ENCODE measurements at places on chromosomes 5 and 9.

DNA sequence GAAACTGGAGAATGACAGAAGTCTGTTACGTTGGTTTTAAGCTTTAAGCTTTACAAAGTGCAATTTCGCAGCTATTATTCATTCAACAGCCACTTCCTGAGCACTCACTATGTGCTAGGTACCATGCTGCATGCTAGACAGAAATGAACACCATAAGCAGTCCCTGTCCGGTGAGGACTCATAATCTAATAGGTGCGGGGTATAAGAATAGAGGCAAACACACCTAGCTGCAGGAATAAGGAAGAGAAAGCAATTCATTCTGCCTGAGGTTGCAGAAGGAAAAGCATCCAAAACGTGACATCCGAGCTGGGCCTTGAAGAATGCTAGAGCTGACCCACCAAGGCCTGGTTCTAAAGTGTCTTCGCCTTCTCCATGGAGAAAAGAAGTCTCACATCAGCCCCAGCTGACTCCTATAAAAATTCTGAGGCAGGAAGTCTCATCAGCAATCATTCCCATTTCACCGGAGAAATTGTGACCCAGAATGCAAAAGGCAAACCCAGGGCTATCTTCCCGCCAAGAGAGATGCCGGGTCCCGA lies 542 bp downstream of the FKBP15 start:
- no peak for DNase-seq

- no peak for DNase-seq
Observed at GRCh38 chr5:143155455-143155854, 248.0 kb downstream of the NR3C1 start.

- DNase-seq = no peak
Observed at GRCh38 chr9:126367139-126367538, 40.5 kb downstream of the MVB12B start.

GRCh38 chr5:14742498-14742897 lies 78.0 kb downstream of the OTULIN start:
- DNase-seq = no peak

GRCh38 chr9:108588246-108588645 lies 267.5 kb downstream of the ACTL7B start:
- DNase-seq = no peak

DNA sequence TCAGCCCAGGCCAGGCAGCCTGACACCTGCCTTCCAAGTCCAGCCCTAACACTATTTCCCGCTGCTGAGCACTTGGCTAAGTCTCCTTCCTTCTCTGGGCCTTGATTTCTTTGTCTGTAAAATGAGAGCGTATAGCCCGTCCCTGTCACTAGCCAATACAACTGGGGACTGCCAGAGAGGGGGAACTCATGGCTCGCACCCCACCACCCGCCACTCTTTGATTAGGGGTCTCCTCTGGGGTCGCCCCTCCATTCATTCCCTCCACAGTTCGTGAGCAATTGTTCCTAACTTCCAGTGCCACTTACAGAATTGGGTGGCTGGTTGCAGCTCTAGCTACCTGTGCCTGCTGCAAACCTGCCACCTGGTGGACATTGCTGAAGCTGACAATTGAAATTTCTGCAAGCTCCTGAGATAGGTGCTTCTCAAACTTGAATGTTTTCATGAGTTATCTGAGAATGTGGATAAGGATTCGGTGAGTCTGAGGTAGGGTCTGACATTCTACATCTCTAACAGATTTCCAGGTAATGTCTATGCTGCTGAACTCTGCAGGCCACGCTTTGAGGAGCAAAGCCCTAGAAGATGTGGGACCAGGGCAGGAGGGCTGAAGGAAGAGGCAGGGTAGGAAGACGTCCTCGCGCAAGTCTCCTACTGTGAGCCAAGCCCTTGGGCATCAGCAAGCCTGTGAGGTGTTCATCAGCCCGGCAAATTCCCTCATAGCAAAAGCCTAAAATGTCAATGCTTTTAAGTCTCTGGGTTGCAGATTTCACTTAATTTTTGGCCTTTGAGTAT lies 13.3 kb upstream of the RECK start:
- peak; percentile 36 for DNase-seq

GRCh38 chr9:134237630-134238265 lies 73.4 kb upstream of the RNU6ATAC start:
- DNase-seq = no peak

DNA sequence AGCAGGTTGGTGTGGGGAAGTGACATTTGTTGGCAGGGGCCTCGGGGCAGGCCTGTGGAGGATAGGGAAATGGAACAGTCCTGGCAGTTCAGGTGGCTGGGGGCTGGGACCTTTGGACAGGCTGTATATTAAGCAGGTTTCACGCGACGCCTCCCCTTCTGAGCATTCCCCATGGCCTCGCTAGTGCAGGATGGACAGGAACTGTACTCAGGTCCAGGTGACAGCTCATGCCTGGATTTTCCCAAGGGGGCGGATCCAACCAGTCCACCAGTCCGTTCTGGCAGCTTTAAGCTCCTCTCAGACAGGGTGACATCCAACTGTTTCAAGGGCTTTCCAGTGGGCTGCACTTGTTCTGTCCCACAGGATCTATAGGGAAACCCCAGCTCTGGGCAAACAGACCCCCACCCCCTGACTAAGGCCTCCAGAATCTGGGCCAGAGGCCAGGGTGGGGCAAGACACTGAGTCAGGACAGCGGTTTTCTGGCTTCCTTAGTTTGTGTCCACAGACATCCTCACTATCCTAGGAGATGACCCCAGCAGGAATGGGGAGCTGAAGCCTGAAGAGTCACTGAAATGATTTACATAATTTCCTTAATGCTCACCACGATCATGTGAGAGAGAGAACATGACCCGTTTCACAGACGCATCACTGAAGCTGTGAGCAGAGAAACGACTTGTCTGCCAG lies 20.9 kb downstream of the CSF2 start:
- DNase-seq = no peak

DNA sequence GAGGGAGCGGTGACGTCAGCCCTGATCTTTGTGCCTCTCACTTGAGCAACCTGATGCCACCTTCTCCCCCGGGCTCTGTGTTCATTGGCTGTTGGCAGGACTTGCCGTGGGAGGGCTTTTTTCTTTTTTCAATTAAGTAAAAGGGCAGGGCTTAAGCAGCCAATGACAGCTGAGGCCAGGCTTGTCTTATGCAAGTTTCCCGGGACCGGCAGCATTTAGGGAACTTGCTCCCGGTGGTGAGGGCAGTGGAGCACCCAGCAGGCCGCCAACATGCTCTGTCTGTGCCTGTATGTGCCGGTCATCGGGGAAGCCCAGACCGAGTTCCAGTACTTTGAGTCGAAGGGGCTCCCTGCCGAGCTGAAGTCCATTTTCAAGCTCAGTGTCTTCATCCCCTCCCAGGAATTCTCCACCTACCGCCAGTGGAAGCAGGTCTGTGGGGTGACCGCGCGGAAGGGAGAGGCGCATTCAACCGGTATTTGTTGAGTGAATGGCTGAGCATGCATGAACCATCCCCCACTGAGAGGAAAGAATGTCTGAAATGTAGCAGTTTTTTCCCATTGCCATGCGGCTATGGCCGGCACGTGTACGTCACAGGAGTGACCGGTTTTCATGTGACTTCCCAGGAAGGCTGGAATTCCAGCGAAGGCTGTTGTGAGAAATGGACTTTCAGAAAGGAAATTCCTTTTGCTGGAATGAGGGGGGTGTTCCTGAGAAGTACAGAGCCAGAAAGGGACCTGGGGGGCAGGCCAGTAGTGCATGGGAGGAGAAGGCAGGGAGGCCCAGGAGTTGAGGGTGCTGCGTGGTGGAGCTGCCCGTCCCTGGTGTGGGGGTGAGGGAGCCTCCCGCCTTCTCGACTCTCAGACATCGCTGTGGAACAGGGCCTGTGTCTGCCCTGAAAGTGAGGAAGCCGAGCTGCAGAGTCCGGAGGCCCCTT lies 29.0 kb downstream of the PTGES2 start:
- DNase-seq = no peak

GRCh38 chr9:114027159-114027862 lies 50.8 kb downstream of the AMBP start:
- DNase-seq = no peak

DNA sequence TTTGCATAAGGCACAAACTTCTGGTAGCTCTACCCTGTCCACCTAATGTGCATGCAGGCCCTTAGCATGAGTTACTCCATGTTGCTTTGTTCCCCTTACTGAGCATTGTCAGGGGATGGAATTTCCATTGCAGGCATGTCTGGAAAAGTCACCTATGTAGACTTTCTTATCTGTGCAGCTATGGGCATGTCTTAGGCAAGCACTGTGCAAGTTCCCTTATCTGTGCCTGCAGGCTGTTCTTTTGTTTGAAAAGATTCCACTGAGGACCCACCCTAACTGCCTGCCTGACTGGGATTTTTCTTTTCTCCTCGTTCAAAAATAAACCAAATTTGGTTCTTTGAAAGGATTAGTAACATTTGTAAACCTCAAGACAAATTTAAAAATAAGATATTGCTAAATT lies 587.0 kb downstream of the CDH18 start:
- DNase-seq = no peak

GRCh38 chr5:168266016-168266415 lies 25.4 kb upstream of the WWC1 start:
- no peak for DNase-seq

GRCh38 chr9:70466976-70467561 lies 52.6 kb upstream of the KLF9 start:
- DNase-seq = no peak

DNA sequence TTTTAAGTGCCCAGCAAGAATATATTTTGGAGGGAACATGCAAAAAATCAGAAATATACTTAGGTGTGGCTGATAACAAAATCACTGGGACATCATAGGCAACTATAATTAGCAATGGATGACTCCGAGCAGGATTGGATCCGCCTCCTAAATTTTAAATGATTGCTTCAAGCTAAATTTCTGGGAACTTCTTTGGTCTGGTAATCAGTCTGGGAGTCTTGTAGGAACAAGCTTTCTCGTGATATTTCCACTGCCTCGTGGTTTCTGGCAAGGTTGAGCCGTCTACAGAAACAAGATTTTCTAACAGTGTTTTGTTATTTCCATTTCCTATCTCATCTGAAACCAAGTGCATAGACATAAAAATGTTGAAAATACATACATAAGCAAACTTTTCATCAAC lies 232.6 kb downstream of the BNC2 start:
- no peak for DNase-seq

DNA sequence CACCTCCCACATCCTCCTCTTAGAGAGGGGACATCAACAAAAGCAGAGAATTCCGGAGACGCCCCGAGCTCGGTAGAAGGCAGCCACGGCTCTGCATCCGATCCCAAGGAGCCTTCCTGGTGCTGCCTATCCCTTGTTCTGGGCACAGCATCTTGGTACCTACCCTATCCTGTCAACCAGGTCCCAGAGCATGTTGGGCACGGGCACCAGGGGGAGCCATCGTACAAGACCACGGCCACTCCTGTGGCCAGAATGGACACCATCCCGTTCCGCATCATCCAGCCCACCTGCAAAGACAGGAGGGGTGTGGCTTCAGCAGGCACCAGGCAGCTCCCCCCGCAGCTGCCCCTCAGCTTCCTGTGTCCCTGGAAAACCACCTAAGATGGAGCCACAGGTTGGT lies 62.7 kb upstream of the ZNF354A start:
- no peak for DNase-seq

DNA sequence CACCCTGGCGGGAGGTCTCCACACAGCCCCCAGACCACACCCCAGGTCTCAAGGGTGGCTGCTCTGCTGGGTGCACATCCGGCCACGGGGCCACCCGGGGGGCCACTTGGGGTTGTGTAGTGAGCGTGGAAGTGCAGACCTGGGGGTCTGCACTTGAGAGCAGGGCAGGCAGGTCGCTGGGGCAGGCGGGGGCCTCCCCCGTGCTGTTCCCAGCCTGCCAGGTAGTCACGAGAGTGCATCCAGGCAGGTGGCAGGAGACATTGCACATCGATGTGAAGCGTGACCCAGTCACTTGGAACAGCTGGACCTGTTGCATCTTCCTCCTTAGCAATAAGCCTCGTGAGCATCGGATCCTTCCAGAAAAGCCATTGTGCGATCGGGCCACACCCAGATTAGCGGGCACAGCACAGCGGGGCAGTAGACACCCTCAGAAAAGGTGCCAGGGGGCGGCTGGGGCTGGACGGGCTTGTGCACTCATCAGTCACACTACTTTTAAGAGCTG lies 4.8 kb upstream of the ENTPD8 start:
- no peak for DNase-seq

- DNase-seq = no peak
Observed at GRCh38 chr9:138062196-138062595, 184.6 kb downstream of the CACNA1B start.

DNA sequence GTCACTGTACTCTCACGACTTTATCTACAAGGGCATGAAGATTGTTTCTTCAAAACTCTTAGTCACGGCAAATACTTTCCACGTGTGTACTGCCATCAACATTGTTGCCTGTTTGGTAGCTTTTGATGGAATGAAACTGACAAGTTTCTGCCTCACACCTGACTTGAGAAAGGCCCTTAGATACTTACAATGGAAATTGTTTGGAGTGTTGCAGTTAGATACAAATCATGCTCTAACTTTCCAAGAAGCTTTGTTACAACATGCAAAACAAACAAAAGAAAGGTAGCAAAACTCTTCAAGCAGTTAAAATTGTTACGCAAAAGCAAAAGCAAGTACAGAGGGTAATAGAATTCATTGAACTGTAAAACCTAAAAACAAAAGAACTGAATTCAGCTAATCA lies 91.1 kb upstream of the TLE4 start:
- DNase-seq = no peak

DNA sequence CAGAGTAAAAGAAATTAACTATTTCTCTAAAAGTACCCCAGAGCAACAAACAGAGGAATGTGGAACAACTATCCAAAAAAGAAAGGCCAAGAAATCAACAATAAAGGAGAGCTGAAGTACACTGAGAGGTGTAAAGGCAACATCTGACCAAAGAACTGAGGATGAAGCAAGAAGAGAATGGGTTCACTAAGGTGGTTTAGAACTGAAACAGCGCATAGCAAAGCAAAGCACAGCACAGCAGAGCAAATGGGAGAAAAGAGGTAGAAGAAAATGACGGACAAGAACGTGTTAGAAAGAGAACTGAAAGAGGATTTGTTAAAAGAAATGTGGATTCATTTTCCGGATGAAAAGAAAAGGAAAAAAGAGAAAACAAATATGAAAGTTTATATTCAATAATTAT lies 25.8 kb downstream of the RFX3 start:
- DNase-seq = no peak

DNA sequence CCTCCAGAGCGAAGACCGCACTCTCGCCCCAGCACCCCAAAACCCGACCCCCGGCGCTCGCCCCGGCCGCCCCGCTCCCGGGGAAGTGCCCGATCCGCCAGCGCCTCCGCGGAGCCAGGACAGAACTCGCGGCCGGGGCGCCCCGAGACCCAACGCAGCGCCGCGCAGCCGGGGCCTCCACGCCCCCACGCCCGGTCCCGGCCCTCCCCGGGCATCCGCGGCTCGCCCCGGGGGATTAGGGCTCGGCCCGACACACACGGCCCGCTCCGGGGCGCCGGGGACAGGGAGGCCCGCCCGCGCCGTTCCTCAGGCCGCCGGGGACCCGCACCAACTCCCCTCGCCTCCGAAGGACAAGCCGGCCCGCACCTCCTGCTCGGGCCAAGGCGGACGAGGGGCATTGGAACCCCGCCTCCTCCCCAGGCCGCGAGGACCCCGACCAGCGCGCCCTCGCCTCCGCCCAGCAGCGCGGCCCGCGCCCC lies 544 bp downstream of the FNBP1 start:
- DNase-seq = peak; percentile 27
